ENCODE measurements at places on chromosomes 12 and 14. TPM values are rescaled to one million over a fixed set of nuclear protein-coding genes. Genes with fewer than 3 reads are reported as not detected.
A peak's percentile ranks its signal among the peaks of the same experiment; 100 is the strongest.

GRCh38 chr14:54622192-54622958 lies 55.4 kb downstream of the SAMD4A start:
- no peaks in the 10 kb centered on the region for H3K27me3 ChIP-seq
- no peak for DNase-seq
- no peak overlapping the region for H3K27ac ChIP-seq
- H3K36me3 ChIP-seq = no peaks in the 10 kb centered on the region

DNA sequence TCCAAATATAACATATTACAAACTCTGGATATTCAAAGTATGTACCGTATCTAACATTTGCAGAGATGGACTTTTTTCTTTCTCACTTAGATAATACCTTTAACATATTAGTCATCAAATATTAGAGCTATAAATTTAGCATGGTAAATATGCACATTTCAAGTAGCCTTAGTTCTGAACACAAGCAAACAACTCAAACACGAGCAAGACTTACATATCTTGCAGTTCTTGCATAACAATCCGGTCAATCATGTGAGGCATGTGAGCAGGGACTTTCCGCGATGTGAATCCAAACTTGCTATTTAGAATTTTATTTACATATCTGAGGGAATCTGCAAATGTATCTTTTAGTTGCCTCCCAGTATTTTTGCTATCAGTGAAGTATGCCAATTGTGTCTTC lies 22.1 kb upstream of the SYCP3 start:
- H3K36me3 ChIP-seq = no peaks in the 10 kb centered on the region
- no peak for DNase-seq

- H3K36me3 ChIP-seq = no peaks in the 10 kb centered on the region
- no peak overlapping the region for H3K4me3 ChIP-seq
- no peaks in the 10 kb centered on the region for H3K4me1 ChIP-seq
Measured at GRCh38 chr12:77124767-77125166, 59.4 kb upstream of the E2F7 start.

- no peaks in the 10 kb centered on the region for H3K27me3 ChIP-seq
- H3K4me1 ChIP-seq = peaks cover 6% of the 10 kb centered on the region
- DNase-seq = no peak
Measured at GRCh38 chr14:74648601-74649000, 36.6 kb upstream of the LTBP2 start.

DNA sequence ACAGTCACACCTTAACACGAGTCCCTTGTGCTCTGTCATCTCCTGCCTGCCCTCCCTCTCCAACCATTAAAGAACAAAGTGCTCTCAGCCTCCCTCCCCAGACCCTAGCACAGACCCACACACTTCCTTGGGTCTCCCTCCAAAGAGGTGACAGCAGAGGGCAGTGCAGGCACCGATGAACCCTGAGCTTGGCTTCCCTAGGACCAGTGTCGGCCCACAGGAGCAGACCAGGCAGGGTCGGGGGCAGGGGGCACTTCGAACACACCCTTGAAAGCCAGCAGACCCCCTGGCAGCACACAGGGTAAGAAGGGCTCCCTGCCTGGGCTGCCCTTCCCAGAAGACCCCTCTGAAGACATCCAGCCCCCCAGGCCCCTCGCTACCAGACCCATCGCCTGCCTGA lies 7.0 kb downstream of the CDK2AP1 start:
- DNase-seq = no peak
- no peak overlapping the region for H3K27ac ChIP-seq
- no peaks in the 10 kb centered on the region for H3K36me3 ChIP-seq
- no peak overlapping the region for H3K4me3 ChIP-seq

DNA sequence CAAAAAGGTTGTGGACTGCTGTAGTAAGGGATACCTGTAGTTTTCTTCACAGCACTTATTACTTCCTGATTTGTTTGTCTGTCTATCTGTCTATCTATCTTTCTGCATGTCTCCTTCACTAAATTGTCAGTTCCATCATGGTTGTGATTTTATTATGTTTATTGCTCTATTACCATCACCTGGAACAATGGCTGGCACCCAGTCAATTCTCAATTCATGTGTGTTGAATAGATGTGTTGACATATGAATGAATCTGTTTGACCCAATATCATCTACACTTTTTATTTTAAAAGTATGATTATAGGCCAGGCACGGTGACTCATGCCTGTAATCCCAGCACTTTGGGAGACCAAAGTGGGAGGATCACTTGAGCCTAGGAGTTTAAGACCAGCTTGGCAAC lies 224.4 kb downstream of the NUBPL start:
- no peak overlapping the region for H3K27ac ChIP-seq
- no peaks in the 10 kb centered on the region for H3K4me1 ChIP-seq
- DNase-seq = no peak
- H3K36me3 ChIP-seq = no peaks in the 10 kb centered on the region
- no peak overlapping the region for H3K4me3 ChIP-seq

DNA sequence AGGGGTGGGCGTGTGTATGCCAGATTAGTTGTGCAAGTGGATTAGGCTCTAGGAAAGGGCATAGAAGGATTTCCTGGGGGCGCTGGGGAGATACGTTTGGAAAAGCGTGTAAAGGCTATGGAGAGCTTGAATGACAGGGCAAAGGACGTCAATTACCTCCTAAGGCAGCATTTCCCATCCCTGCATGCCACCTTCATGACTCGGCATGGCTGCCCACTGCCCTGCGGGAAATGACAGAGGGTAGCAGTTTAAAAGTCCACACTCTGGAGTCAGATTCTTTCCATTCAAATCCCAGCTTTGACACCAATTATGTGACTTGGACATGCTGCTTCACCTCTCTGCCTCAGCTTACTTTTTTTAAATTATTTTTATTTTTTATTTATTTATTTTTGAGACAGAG lies 14.8 kb upstream of the TMEM229B start:
- H3K36me3 ChIP-seq = no peaks in the 10 kb centered on the region
- H3K4me3 ChIP-seq = no peak overlapping the region
- DNase-seq = no peak
- no peak overlapping the region for H3K27ac ChIP-seq
- no peaks in the 10 kb centered on the region for H3K27me3 ChIP-seq
- no peaks in the 10 kb centered on the region for H3K4me1 ChIP-seq

DNA sequence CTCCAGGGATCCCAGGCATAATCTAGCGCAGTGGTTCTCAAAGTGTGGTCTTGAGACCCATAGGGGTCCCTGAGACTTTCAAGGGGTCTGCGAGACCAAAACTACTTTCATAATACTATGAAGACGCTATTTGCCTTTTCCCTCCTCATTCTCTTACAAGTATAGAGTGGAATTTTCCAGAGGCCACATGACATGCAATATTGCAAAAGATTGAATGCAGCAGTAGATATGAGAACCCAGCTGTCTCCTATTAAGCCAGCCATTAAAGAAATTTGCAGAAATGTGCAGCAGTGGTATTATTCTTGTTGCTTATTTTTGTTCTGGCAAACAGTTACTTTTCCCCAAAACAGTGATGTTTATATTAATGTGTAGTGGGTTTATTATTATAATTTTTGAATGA lies 62.8 kb downstream of the VWF start:
- H3K27ac ChIP-seq = no peak overlapping the region
- H3K4me1 ChIP-seq = no peaks in the 10 kb centered on the region
- H3K36me3 ChIP-seq = no peaks in the 10 kb centered on the region
- no peak for DNase-seq

GRCh38 chr12:31020385-31021166 lies 53.1 kb upstream of the DDX11 start:
- H3K4me3 ChIP-seq = no peak overlapping the region
- no peaks in the 10 kb centered on the region for H3K36me3 ChIP-seq
- DNase-seq = no peak
- H3K4me1 ChIP-seq = no peaks in the 10 kb centered on the region
- H3K27ac ChIP-seq = no peak overlapping the region
- no peaks in the 10 kb centered on the region for H3K27me3 ChIP-seq

- DNase-seq = no peak
- no peak overlapping the region for H3K27ac ChIP-seq
- no peak overlapping the region for H3K4me3 ChIP-seq
- no peaks in the 10 kb centered on the region for H3K4me1 ChIP-seq
- no peaks in the 10 kb centered on the region for H3K36me3 ChIP-seq
Measured at GRCh38 chr12:24780697-24781368, 168.1 kb downstream of the BCAT1 start.

- H3K36me3 ChIP-seq = no peaks in the 10 kb centered on the region
- H3K27me3 ChIP-seq = peaks cover 23% of the 10 kb centered on the region
- peaks cover 12% of the 10 kb centered on the region for H3K4me1 ChIP-seq
Measured at GRCh38 chr12:57759360-57759980, 4.6 kb downstream of the MARCHF9 start.

DNA sequence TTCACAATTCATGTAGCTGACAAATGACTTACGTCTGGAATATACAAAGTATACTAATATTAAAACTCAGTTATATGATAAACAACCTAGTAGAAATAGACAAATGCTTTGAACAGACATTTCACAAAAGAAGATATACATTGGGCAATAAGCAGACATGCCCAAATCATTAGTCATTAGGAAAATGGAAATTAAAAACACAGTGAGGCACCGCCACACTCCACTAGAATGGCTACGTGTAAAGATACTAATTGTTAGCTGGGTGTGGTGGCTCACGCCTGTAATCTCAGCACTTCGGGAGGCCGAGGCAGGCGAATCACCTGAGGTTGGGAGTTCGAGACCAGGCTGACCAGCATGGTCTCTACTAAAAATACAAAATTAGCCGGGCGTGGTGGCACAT lies 248.9 kb upstream of the TMEM132C start:
- H3K4me1 ChIP-seq = no peaks in the 10 kb centered on the region
- no peaks in the 10 kb centered on the region for H3K27me3 ChIP-seq
- H3K27ac ChIP-seq = no peak overlapping the region

DNA sequence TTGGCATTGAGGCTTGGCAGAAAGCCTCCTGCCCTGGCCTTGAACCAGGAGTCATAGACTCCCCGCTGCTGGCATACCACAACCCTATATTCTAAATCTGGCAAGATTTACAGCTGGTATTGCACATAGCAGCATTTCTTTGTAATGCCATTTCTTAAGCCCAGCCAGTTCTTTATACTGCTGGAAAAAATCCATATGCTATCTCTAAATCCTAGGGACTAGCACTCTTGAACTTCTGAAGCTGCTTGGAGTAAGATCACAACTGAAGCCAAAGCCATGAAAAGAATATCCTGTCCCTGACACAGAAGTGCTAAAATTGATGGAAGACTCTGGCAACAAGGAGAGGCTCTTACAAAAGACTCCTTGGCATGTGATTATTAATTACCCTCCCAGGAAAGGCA lies 89.3 kb downstream of the KCNC2 start:
- no peaks in the 10 kb centered on the region for H3K36me3 ChIP-seq
- DNase-seq = no peak
- H3K27me3 ChIP-seq = no peaks in the 10 kb centered on the region
- no peak overlapping the region for H3K4me3 ChIP-seq
- no peak overlapping the region for H3K27ac ChIP-seq

DNA sequence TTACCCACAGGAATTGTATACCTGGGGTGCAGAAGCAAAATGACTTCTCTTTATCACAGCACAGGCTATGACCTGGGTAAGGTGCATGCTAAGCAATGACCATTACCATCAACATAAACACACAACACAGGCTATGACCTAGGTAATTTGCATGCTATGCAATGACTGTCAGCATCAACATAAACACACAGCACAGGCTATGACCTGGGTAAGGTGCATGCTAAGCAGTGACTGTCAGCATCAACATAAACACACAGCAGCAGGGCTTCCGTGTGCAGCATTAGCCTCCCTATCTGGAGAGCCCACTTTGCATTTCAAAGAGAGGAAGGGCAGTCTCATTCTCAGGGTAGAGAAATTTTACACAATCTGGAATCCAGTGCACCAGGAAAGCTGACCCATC lies 583.0 kb downstream of the TMEM121 start:
- DNase-seq = no peak
- no peak overlapping the region for H3K27ac ChIP-seq
- H3K27me3 ChIP-seq = no peaks in the 10 kb centered on the region
- H3K4me1 ChIP-seq = no peaks in the 10 kb centered on the region
- no peaks in the 10 kb centered on the region for H3K36me3 ChIP-seq

DNA sequence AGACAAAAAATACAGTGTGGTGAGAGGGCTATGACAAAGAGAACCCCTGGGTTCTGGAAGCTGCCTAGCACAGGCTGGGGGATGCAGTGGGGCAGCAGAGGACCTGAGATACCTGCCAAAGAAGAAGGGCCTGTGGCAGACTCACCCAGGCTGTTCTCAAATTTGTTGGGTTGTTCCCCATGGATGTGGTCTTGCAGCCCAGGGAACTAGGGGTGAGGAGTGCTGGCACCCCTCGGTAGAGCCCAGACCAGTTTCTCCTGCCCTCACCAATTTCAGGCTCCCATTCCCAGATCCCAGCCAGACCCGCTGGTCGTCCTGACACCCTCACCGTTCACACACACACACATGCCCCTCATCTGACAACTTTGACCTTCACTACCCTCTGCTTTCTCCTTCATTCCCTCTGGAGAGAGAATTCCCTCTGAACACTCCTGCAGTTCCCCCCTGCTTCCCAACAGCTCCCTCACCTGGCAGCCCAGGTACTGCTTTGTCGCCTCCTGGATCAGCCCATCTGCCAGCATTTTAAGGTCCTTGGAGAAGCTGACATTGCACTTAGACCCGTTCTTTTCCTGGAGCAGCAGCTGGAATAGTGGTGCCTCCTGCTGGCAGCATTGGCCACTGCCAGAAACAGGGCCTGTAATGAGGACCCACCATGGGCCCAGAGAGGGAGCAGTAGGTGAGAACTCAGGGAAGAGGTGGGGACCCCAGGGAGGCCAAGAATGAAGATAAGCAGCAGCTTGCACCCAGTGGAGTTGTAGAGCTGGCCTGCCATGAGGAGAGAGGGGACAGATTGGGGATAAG lies 5.9 kb upstream of the GDF11 start:
- peaks cover 5% of the 10 kb centered on the region for H3K4me1 ChIP-seq
- H3K36me3 ChIP-seq = no peaks in the 10 kb centered on the region
- H3K4me3 ChIP-seq = no peak overlapping the region
- H3K27me3 ChIP-seq = no peaks in the 10 kb centered on the region

GRCh38 chr12:51579321-51579850 lies 11.6 kb upstream of the SCN8A start:
- no peak overlapping the region for H3K27ac ChIP-seq
- no peak for DNase-seq
- no peaks in the 10 kb centered on the region for H3K27me3 ChIP-seq
- no peaks in the 10 kb centered on the region for H3K4me1 ChIP-seq
- no peaks in the 10 kb centered on the region for H3K36me3 ChIP-seq
- no peak overlapping the region for H3K4me3 ChIP-seq

- H3K36me3 ChIP-seq = no peaks in the 10 kb centered on the region
- DNase-seq = no peak
- H3K4me3 ChIP-seq = no peak overlapping the region
- H3K4me1 ChIP-seq = peaks cover 13% of the 10 kb centered on the region
- H3K27ac ChIP-seq = peak overlapping the region; percentile 78
- no peaks in the 10 kb centered on the region for H3K27me3 ChIP-seq
Measured at GRCh38 chr14:101476258-101476915, 84.9 kb upstream of the DIO3 start.

DNA sequence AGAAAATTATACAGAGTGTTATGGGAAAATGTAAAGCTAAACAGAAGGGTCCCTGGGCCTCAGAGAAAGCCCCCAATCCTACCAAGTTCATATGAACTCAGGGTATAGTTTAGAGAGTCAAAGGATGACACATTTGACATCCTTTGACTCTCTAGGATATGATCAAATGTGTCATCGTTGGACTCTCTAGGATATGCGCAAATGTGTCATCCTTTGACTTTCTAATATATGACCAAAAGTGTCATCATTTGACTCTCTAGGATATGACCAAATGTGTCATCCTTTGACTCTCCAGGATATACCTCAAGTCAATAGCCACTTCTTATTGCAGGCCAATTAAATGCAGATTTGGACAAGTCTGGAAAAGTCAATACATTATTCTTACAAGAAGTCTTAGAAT lies 204.8 kb upstream of the IGF1 start:
- no peaks in the 10 kb centered on the region for H3K27me3 ChIP-seq
- H3K36me3 ChIP-seq = no peaks in the 10 kb centered on the region
- H3K4me3 ChIP-seq = no peak overlapping the region
- DNase-seq = no peak
- no peak overlapping the region for H3K27ac ChIP-seq

Gene RDH16
- 2.1 TPM for total RNA-seq

Gene IQSEC3
- total RNA-seq = 0.26 TPM

Gene KRT5
- 33.7 TPM for total RNA-seq

Gene AVPR1A
- 8.7 TPM for total RNA-seq
